ENCODE measurements at places on chromosomes 12 and 14.

GRCh38 chr12:49294804-49295081 lies 204 bp upstream of the PRPH start:
- DNase-seq, result peak; percentile 23

- no peak for DNase-seq
These were observed 12.6 kb downstream of the RASSF8 start for GRCh38 chr12:25970916-25971653.

- no peak for DNase-seq
These were observed 133.6 kb upstream of the SSTR1 start for GRCh38 chr14:38074081-38074480.

DNA sequence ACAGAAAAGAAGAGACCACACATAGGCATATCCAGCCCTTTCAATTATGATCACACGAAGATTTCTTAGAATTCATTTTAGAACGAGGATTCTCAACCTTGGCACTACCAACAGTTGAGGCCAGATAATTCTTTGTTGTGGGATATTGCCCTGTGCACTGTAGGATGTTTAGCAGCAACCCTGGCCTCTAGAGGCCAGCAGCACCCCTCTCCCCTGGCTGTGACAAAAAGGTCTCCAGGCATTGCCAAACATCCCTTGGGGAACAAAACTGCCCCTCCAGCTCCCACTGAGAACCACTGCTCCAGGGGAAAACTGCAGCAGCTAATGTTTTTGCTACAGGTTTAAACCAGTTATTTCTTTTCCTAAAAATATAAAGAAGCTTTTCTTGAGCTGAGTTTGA lies 7.1 kb downstream of the NT5DC3 start:
- no peak for DNase-seq

DNA sequence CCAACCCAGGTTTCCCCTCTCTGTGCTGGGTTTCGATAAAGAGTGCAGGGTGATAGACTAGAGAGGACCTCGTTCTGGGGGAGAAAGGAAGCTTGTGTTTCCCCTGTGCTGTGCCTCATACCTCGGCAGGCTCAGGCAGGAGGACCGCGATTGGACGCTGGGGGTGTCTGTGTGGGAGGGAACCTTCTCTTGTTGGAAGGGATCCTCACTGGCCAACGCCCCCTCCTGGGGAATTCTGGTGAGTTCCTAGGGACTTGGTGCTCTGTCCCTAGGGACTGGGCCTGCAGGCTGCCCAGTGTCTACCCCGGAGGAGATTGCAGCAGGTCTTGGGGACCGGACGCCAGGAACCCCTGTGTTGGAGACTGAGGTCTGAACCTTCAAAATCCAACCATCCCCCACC lies 157.4 kb upstream of the PRMT8 start:
- peak; percentile 42 for DNase-seq

Measured in SK-N-SH (cell line).